Panc1 (cell line): ENCODE measurements at places on chromosomes 2 and 18. TPM values are rescaled to one million over a fixed set of nuclear protein-coding genes. Genes with fewer than 3 reads are reported as not detected.
A peak's percentile ranks its signal among the peaks of the same experiment; 100 is the strongest.

FHOD3 gene
- total RNA-seq, result 22.7 TPM

MGAT5 gene
- total RNA-seq, result 22.1 TPM

SKOR2 gene
- not detected for total RNA-seq

ZNF142 gene
- 31.3 TPM for total RNA-seq

UGT1A9 gene
- not detected for total RNA-seq

SERPINB2 gene
- total RNA-seq, result not detected

MAPRE2 gene
- total RNA-seq, result 14.1 TPM

- no peak for DNase-seq
These were observed 271.5 kb upstream of the EPAS1 start for GRCh38 chr2:46025676-46026075.

- peak; percentile 79 for DNase-seq
These were observed 888.4 kb downstream of the TSN start for GRCh38 chr2:122643725-122644329.

GRCh38 chr2:196711625-196712024, 72.1 kb downstream of the CCDC150 start:
- DNase-seq, result no peak

DNA sequence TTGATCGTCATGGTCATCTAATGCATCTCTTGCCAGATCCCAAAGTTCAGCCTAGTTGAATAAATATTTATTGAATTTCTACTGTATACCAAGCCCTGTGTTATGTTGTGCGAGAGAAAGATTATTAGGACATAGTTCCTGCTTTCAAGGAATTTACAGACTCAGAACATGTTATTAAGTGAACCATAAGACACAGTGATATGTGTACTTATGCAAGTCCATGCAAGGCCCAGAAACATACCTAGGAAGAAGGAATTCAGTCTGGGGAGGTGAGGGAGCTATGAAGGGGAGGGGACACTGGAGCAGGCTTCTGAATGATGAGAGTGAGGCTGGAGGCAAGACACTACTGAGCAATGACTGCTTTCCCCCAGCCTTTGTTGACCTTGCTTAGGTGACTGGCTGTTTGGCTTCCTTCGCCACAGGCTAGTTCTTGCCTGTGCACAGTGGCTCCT, 81.4 kb downstream of the ACAA2 start:
- no peak for DNase-seq

GRCh38 chr2:120876526-120877280, 141.0 kb downstream of the GLI2 start:
- DNase-seq, result no peak

DNA sequence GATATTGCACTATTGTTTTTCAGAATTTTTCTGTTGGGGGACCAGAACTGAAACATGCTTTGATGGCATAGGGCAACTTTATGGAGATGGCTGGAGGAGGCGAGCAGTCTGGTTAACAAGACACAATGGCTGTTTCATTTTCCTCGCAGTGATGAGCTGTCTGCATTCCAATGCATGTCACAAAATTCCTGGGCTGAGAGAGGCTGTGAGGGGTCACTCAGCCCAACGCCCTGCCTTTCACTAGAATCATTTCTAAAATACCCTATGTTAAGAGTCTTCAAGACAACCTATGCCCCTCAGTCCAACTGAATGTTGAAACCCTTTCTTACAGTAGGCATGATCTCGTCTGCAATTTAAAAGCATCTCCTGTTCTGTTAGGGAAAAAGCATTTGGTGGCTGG, 1090.0 kb downstream of the BCL11A start:
- no peak for DNase-seq

GRCh38 chr2:150450765-150451164, 36.7 kb downstream of the RND3 start:
- no peak for DNase-seq

GRCh38 chr2:172361360-172361759, 66.0 kb upstream of the ITGA6 start:
- DNase-seq, result no peak

GRCh38 chr2:20225294-20226151, 593 bp upstream of the SDC1 start:
- no peak for DNase-seq

GRCh38 chr2:219507581-219508443, 6.5 kb upstream of the ASIC4 start:
- no peak for DNase-seq

- no peak for DNase-seq
These were observed 6.1 kb downstream of the ECEL1 start for GRCh38 chr2:232481322-232482140.

- no peak for DNase-seq
These were observed 194.2 kb upstream of the PKDCC start for GRCh38 chr2:41853427-41854191.

DNA sequence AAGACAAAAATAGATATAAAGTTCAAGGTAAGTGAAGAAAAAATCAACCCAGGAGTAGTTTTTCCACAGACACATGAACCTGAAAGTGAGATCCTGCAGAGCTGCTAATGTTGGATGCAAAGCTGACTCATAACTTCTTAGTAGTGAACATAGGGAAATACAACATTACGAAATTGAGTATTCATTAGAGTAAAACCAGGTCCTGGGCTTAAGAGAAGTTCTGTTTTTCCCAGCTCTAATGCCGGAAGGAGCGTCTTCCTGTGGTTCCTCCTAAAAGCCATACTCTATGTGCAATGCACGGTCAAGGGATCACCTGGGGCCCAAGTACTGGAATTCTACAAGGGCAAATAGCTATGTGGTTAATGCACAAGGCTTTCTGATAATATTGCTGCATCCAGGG, 141.7 kb downstream of the RBMS1 start:
- no peak for DNase-seq

DNA sequence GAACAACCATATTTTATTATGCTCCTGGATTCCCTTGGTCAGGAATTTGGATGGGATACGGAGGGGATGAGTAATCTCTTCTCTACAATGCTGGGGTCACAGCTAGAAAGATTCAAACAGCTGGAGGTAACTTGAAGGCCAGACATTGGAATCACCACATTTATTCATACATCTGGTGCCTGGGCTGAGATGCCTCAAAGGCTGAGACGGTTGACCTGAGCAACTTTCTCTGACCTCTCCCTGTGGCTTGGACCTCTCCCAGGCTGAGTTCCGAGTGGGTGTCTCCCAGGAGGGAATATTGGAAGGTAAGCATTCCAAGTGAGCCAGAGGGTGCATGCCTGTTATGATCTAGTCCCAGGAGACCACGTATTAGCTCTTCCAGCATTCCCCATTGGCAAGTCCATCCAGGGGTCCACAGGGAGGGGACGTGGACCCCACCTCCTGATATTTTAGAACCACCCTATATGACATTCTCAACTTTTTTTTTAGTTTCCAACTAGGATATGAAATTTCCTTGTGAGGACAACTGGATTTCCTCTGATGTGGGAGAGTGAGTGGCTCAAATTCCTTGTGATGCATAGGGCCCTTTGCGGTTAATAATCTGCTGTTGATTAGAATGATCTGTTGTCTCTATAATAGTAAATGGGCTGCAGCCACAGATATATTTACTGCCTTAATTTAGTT, 101.8 kb downstream of the MRPS9 start:
- no peak for DNase-seq
